ENCODE measurements at places on chromosomes 12 and 14.

- DNase-seq, result no peak
These were observed 23.4 kb upstream of the TMTC1 start for GRCh38 chr12:29807129-29807528.

DNA sequence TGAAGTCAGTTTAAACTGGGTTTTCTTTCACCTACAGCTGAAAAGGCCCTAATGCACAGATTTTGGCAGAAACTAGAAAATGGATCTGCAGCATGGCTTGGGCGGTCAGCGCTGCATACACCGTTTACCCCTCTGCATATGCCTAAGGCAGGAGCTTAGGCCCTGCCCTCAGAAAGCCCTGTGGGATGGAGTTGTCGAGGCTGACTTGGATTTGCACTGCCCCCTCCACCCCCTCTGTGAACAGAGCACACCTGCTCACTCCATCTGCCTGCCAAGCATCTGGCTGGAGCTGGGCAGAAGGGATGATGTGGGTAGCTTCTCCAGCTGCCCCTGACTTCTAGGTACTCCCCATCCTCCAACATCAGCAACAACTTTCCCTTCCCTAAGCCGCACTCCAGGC, 41.9 kb downstream of the TTC7B start:
- DNase-seq, result no peak

DNA sequence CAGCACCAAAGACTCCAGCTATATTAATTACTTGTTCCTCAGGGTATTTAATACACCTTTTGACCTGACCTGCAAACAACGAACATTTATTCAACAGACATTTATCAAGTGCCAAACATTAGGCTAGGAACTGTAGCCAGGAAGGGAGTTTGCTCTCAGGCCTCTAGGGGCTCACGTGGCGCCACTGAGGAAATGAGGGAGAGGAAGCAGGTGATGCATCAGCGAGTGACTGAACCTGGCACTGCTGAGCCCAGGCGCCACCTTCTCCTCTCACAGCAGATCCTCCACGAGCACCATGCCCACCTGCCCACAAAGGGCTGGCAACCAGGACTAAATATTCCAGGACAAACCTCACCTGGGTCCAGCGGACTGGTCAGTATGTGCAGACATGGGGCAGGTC, 50.2 kb downstream of the SETD3 start:
- no peak for DNase-seq

GRCh38 chr12:254039-254438, 8.6 kb downstream of the SLC6A13 start:
- DNase-seq, result no peak

GRCh38 chr12:38328306-38328895, 11.8 kb downstream of the ALG10B start:
- DNase-seq, result no peak

DNA sequence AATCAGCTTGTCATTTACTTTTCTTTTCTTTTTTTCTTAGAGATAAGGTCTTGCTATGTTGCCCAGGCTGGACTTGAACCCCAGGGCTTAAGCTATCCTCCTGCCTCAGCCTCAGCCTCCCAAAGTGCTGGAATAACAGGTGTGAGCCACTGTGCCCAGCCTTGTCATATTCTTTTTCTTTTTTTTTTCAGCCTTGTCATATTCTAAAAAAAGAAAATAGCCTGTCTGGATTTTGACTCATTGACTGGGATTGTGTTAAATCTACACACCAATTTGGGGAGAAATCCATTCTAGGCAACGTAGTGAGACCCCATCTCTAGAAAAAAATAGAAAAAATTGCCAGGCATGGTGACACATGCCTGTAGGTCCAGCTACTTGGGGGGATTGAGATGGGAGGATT, 24.1 kb downstream of the ATP5MC2 start:
- no peak for DNase-seq

DNA sequence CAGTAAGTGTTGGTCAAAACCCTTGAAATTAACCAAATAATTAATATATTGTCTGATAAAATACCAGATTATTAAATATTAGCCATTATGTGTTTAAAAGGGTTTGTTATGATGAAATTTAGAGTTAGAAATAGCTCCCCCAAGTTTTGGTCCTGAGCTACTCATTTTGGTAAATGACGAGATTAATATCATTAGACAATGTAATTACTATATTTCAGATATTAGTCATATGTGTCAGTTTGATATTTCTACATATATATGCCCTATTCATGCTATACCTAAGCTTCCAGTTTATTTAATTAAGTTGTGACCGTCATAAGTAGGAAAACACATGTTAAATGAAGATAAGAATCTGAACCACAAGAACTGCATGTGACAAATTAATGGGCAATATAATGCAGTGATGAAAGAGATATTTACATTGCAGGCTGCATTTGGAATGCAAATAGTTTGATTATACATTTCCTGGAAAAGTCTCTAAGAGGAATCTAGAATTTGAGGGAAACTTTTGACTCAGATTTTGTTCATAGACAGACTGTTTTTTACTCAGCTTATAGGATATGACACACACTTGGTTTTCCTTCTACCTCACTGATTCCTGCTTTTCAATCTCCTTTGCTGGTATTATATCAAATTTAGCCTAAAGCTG, 70.5 kb downstream of the TBC1D30 start:
- DNase-seq, result no peak

GRCh38 chr14:50038398-50039119, 77.8 kb downstream of the VCPKMT start:
- no peak for DNase-seq

DNA sequence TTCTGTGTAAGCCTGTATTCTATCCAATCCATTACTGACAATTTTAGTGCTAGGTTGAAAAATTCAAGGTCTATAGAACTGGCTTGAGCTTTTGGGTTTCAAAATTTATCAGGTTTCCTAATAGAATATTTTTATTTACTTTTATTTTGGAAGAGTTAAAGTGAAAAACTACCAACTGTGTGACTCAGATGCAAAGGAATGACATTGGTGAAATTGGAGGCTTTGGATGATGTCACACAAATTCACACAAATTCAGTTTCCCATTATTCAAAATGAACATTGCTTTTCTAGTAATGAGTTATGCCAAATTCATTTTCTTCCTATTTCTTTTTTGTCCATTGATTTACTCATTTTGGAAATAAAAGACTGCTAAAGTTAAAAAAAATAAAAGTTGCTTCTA, 186.9 kb downstream of the ALX1 start:
- no peak for DNase-seq

- DNase-seq, result peak; percentile 67
These were observed 7.6 kb upstream of the PFDN5 start for GRCh38 chr12:53287741-53288216.

- no peak for DNase-seq
These were observed 403.8 kb downstream of the DAD1 start for GRCh38 chr14:22185191-22185590.

GRCh38 chr14:61470261-61470960, 149.0 kb downstream of the PRKCH start:
- DNase-seq, result no peak

DNA sequence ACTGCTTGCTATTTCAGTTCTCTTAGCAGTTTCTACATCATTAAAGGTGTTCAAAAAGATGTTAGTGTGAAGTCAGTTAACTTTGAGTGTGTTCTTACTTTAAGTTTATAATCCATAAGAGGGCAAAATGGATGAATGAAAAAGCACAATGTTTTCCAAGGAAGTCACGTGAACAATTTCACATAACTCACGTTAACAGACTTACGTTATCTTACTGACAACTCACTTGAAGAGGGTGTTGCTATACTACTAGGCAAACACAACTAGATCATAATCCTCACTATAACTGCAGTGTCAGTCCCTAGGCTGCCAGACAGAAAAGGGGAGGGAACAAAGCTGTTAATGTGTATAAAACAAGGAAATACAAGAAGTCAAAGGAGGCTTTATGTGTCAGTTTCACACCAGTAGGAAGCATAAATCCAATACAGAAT, 6.4 kb downstream of the SLC2A13 start:
- no peak for DNase-seq

- peak; percentile 50 for DNase-seq
These were observed 32.2 kb downstream of the SUSD6 start for GRCh38 chr14:69643430-69644200.

GRCh38 chr12:114397978-114398881, 7.7 kb downstream of the TBX5 start:
- DNase-seq, result no peak

GRCh38 chr12:55019784-55020183, at the start of gene NEUROD4:
Gene NEUROD4 (plus strand): TSS chr12:55019974. CDS start chr12:55026440, 6,466 bp downstream.
- peak; percentile 1 for DNase-seq

GRCh38 chr12:32053881-32054624, 52.6 kb upstream of the BICD1 start:
- DNase-seq, result no peak

- no peak for DNase-seq
These were observed 331.6 kb downstream of the PCNX1 start for GRCh38 chr14:71238835-71239234.

GRCh38 chr12:87152075-87152474, 877.1 kb downstream of the C12orf50 start:
- DNase-seq, result no peak

- no peak for DNase-seq
These were observed 63.4 kb downstream of the PPP1R36 start for GRCh38 chr14:64612971-64613666.

GRCh38 chr12:113297214-113297587, 37.7 kb downstream of the SLC8B1 start:
- no peak for DNase-seq

GRCh38 chr12:96416033-96416799, 16.0 kb upstream of the CDK17 start:
- no peak for DNase-seq

DNA sequence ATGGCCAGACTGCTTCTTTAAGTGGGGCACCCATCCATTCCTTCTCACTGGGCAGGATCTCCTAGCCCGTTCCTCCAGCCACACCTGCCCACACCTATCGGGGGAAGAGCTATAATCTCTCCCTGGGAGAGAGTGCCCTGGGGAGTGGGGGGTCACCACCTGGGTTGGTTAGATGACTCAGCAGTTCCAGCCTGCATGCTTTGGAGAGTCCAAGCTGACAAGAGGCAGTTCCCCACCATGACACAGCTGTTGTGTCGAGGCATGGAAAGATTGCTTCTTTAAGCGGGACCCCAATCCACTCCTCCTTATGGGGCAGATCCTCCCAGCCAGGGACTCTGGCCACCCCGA, 52.6 kb upstream of the PPFIA2 start:
- DNase-seq, result no peak

GRCh38 chr14:72478471-72478893, 415.4 kb downstream of the DPF3 start:
- DNase-seq, result no peak

GRCh38 chr14:75595226-75595625, 16.8 kb downstream of the FLVCR2 start:
- DNase-seq, result no peak

GRCh38 chr12:84134797-84135366, 777.7 kb downstream of the SLC6A15 start:
- DNase-seq, result no peak

GRCh38 chr12:100573292-100574186, at the start of gene GAS2L3:
Gene GAS2L3 (plus strand): TSS chr12:100573684. CDS start chr12:100594905, 21,221 bp downstream.
- peak; percentile 33 for DNase-seq

GRCh38 chr12:31966558-31967205, 7.5 kb downstream of the RESF1 start:
- DNase-seq, result no peak

DNA sequence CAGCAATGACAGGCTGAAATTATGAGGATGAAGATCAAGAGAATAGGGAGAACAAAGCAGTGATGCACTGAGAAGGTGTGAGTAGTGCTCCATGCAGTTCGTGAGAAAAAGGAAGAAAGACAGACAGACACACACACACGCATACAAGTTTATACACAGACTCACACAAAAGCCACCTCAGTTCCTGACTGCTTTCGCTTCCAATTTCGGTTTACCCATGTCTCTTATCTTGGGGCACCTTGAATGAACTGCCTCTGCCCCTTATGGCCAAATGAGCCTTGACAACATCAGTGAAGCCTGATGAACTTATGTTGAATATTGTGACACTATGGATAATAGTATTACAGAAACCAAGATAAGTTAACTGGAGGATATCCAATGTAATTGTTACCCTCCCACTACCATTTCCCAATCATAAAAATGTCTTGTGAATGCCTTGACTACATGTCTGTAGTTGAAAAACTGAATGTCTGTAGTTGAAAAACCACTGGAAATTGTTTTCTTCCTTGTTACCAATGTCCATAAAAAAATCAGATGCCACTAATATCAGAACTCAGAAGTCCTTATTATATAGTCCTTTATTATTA, 380.4 kb upstream of the DDHD1 start:
- DNase-seq, result no peak

DNA sequence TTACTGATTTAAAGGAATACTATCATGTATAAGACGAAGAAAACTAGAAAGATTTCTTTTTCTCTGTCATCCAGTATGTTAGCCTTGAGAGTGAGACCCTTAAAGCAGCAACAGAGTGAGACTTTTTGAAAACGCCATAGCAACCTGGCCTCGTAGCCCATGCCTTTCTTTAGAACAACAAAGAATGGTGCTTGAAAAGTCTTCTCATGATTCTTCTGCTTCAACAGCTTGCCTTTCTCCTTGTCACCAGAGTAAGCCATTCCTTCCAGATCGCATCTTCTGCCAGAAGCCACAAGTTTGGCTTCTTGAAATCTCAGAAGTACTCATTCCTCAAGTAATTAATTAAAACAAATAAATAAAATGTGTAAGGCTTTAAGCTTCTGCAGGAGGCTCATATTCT, 109.3 kb downstream of the PDE3A start:
- DNase-seq, result no peak

GRCh38 chr12:70985850-70986249, 65.3 kb upstream of the PTPRR start:
- no peak for DNase-seq

DNA sequence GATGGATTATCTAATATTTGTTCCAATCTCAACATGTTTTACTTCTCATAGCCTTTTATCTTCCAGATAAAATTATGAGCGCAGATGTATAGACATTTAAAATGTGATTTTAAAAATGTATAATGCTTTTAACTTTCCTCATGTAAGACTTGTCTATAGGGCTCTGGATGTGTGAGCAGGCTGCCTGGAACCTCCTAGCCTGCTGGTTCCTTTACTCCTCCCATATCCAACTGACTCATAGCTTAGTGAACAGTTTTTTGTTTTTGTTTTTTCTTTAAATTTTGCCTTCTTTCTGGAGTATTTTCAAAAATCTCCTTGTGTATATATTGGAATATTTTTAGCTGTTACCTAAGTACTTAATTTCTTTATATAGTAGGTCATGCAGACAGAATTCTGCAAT, 115.4 kb downstream of the PDE3A start:
- DNase-seq, result no peak

DNA sequence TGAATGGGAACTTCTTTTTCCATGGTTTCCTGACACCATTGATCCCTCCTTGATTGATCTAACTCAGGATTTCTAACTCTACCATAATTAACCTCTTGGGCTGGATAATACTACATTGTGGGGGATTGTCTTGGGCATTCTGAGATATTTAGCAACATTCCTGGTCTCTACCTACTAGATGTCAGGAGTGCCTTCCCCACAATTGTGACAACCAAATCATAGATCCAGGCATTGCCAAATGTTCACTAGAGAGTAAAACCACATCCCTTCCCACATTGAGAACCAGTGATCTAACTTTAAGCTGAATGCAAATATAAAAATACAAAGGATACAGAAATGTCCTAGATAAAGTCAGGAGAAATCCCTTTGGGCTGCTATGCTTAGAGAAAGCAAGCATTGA, 36.9 kb upstream of the CCDC198 start:
- DNase-seq, result no peak
